ENCODE measurements at places on chromosomes 16 and 17. TPM values are rescaled to one million over a fixed set of nuclear protein-coding genes. Genes with fewer than 3 reads are reported as not detected.

GRCh38 chr17:1315891-1316403 is 36.5 kb downstream of the TRARG1 start:
- peak; percentile 23 for DNase-seq

TPPP3 gene
- 8.7 TPM for total RNA-seq

DNA sequence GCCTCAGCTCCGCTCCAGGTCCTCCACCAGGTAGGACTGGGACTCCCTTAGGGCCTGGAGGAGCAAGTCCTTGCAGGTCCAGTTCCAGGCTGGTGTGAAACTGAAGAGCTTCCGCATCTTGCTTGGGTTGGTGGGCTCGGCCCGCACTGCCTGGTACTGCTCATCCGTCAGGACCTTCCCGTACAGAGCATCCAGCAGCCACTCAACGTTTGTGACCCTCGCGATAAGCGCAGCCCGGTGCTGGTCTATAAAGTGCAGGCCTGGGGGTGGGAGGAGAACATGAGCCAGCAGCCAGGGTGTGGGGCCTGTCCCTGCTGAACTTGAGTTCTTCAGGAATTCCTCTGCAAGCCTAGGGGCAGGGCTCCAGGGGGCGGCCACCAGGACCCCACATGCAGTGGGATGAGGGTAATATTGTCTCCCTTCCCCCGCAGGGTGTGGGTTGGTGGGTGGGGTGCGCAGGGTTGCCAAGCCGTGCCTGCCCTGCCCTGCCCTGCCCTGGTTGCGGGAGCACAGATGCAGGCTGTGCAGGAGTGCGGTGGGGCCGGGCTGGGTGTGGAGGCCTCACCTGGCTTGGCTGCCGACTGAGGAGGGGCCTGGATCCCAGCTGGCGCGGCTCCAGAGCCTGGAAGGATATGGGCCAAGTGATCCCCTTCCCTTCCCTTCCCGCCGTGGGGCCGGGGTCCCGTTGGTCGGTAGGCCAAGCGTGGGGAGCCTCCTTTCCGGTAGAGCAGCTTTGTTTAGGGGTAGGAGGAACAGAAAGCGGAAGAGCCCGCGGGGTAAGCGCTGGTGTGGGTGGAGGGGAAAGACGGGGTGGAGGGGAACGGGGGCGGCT is 762 bp downstream of the PYCARD start:
- DNase-seq: peak; percentile 44

DNA sequence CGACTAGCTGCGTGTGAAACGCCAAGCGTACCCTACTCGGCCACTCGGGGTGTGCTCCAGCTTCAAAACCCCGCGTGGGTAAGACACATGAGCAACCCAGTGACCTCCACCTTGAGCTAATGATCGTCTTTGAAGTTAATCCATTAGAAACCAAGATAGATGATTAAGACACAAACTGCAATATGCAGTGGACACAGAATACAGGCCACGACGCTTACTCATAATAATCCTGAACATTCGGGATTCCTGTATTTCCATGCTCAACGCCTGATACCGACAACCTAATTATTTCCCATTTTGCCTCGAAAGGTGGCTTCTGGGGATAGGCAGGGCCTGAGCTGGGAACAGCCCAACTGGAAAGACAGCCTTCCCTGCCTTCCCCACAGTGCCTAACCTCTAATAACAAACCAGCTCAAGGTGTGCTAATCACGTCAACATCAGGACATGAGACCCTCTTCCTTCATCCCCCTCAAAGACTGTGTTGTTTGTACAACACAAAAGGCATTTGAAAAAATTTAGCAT is 504 bp upstream of the COPRS start:
- no peak for DNase-seq

DNA sequence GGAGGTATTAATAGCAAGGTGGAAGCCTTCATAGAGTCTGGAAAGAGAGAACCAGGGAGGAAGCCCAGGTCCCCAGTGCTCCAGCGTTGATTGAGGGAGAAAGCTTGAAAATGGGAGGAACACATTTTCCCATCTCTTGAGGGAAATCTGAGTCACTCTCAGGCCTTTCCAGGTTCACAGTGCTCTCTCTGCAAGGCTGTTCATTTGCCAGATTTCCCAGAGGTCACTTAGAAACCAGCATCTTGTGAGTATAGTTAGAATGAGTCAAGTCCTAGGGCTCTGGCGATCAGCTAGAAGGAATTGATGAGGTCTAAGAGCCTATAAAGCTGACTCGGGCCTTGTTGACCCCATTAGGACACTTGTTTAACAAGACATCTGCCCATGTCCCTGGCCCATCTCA is 17.7 kb upstream of the ZNF594 start:
- no peak for DNase-seq

CCL7 gene
- total RNA-seq: not detected

CALB2 gene
- 1.2 TPM for total RNA-seq

DNA sequence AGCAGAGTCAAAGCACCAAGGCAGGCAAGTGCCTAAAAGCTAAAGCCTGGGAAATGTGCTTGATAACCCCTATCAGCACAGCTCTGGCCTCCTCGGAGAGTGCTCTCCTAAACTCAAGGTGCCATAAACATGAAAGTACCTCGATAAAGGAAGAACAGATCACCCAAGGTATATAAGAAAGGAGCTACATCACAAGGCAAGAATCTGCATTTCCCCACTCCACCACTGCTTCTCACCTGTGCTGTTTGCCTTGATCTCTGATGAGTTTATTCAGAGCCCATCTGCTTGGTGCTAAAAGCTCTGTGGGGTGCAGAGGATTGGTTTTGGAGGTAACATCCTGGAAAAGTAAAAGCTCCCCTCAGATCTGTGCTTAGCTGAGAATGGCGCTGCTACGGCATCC is 449.5 kb upstream of the CDH5 start:
- no peak for DNase-seq

GRCh38 chr17:76734080-76734840 is 2.9 kb downstream of the SRSF2 start:
- no peak for DNase-seq

- no peak for DNase-seq
Measured at GRCh38 chr17:3843935-3844516, 2.0 kb downstream of the NCBP3 start.

DNA sequence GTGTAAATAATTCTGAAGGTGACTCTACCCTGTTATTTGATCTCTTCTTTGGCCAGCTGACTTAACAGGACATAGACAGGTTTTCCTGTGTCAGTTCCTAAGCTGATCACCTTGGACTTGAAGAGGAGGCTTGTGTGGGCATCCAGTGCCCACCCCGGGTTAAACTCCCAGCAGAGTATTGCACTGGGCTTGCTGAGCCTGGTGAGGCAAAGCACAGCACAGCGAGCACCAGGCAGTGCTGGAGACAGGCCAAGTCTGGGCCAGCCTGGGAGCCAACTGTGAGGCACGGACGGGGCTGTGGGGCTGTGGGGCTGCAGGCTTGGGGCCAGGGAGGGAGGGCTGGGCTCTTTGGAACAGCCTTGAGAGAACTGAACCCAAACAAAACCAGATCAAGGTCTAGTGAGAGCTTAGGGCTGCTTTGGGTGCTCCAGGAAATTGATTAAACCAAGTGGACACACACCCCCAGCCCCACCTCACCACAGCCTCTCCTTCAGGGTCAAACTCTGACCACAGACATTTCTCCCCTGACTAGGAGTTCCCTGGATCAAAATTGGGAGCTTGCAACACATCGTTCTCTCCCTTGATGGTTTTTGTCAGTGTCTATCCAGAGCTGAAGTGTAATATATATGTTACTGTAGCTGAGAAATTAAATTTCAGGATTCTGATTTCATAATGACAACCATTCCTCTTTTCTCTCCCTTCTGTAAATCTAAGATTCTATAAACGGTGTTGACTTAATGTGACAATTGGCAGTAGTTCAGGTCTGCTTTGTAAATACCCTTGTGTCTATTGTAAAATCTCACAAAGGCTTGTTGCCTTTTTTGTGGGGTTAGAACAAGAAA is 5.1 kb downstream of the STH start:
- peak; percentile 56 for DNase-seq

DNA sequence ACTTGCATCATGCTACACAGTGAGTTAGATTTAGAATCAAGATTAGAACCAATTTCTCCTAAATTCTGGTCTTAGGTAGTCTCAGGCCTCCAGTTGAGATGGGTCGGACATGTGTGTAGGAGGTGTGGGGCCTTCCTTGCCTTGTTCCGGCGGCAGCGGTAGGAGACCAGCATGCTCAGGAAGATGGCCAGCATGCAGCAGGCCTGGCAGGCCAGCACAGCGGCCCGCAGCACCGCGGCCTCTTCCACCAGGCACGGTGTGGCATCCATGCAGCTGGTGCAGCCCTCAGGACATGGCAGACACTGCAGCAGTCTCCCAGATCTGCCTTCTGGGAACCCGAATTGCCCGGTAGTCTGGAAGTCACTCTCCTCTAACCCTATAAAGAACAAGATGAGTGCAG is 6.9 kb downstream of the GPR179 start:
- no peak for DNase-seq

DNA sequence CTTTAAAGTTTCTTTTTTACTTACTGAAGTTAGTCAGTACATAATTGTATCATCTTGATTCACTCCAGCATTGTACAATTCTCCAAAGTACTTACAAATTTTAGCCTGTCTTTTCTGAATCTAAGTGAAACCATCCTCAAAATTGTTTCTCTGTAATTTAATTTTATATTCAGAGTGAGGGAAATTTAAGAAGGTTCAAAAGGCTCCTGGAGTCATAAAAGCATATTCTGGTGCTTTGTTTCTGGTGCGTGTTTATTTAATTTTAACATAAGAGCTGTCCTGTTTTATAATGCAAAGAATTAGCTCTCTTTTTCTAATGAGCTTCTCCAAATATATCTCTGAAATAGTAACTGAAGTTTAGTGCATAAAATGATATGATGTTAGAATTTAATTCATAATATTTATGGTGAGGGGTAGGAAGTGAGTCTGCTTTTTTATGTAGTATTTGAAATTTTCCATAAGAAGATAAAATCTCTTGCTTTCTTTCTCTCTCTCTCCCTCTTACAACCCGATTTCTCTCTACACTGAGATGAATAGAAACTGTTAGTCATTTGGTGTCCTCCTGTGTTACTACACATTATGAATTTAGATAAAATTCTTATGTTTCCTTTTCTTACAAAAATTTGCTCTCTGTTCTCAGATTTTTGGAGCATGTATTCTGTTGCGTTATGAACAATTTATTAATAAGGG is 339.8 kb downstream of the BCAS3 start:
- no peak for DNase-seq

PRR35 gene
- not detected for total RNA-seq

ADAM11 gene
- total RNA-seq: 8.0 TPM

- DNase-seq: no peak
Measured at GRCh38 chr17:82095777-82096708, 2.0 kb downstream of the FASN start.

DNA sequence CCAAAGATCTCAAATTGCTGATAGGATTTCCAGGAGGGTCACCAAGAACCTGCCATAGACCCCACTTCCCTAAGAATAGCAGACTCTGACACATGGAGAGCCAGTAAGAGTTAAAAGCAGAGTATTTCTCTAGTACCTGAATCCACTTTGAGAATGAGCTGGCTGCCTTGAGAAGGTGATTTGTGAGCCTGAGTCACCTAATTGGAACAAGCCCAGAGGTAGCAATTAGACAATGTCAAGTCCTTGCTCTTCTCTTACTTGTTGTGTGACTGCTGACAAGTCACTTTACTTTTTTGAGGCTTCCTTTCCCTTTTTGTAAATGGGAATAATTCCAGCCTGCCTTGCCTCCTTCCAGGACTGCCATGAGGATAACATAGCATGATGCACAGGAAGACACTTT is 76.1 kb upstream of the ASIC2 start:
- no peak for DNase-seq
